Fibroblast of mammary gland (primary cell): ENCODE measurements at places on chromosomes 1 and 21.

- DNase-seq: peak; percentile 11
These were observed 1077.3 kb downstream of the KCNT2 start for GRCh38 chr1:195530961-195531360.

DNA sequence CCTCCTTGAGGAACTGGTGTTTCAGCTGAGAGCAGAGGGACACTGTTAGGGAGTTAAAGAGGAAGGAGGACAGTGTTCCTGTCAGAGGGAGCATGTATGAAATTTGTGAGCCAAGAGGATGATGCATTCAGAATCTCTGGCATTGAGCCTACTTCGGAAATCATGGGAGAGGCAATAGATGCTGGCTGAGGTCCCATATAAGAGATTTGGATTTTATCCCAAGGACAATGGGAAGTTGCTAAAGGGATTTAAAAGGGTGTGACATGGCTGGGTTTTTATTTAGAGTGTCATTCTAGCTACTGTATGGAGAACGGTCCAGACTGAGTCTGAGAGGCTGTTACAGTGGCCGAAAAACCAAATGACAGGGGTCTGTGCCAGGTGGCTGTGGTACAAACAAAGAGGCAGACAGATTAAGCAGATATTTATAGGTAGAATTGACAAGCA is 403.2 kb upstream of the B3GALT2 start:
- DNase-seq: peak; percentile 30

- peak; percentile 51 for DNase-seq
These were observed 11.3 kb upstream of the MAP10 start for GRCh38 chr1:232793944-232794343.

GRCh38 chr21:42614396-42614795 is 39.0 kb upstream of the PDE9A start:
- no peak for DNase-seq

- DNase-seq: no peak
These were observed 5.3 kb downstream of the RXFP4 start for GRCh38 chr1:155946633-155947219.

DNA sequence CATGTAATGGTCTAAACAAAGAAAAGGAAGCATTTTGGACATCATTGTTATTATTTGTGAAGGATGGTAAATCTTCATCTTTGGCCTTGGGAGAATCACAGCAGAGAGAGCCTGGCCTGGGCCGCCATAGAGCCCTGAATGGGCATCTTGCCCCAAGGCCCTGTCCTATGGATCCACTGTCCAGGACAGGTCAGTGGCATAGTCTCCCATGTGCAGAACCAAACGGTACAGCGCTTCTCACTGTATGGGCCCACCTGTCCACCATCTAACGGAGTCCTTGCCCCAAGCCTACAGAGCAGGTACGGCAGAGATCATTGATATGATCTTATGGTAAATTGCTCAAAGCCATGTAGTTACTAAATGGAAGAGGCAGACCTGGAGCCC is 185.7 kb downstream of the FOXD2 start:
- no peak for DNase-seq

DNA sequence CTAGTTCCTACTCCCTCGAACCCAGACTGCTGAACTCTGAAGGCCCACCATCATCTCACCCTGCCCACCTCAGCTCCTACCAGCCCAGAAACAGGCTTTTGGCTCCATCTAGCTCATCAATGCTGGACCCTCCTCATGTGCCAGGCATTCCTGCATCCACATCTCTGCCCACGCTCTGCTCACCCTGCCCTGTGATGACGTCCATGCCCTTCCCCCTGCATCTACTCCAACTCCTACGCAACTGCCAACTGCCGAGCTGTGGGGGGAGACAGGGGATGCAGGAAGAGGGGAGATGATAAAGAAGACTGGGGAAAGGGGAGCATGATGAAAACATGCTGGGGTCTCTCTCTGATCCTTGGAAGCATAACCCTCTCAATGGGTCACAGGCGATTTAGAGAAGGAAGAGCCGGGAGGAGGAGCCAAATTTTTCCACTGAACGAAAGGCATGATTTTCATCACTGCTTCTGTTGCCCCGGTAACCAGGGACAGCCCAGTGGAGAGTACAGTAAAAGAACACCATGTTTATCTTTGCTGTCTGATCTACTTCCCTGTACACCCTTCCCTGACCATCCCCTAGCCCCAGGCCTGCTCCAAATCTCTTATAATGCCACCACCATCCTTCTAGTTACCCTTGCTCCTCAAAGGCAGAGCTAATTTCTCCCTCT is 44.3 kb downstream of the CD34 start:
- DNase-seq: peak; percentile 66

DNA sequence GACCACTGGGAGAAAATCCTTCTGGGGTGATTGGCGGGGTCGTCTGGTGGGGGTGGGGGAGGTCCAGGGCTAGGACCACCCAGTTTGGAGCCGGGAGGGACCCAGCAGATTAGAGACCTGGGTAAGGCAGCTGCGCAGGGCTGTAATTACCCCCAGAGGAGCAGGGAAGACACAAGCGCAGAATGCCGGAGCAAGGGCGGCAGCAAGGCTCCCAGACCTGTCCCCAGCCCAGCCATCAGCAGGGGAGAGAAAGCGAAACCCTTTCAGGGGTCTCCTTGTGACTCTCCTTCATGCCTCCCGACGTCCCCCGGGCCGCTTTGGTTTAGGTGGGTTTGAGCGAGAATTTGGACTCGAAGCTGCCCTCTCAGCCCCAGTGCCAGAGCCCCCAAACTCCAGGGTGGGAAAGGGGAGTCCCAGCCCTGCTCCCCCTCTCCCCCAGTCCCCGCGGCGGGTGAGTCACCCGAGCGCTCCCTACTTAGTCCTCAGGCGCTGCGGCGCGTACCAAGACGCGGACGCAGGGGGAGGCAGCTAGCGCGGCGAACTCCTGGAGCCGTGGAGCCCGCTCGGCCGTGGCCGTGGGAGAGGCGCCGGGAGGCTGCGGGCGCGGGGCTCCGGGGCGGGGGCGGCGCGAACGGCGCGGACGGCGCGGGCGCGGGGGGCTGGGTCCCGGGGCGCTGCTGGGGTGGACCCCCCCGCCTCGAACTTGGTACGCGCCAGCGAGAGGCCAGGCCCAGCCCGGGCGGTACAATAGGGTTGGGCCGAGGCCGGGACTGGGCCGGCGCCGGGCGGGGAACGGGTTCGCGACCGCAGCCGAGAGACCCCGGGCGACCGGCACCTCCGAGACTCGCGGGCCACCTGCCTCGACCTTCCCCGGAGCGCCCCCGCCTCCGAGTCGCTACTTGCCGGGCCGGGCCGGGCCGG is at the start of gene MAP7D1:
MAP7D1 (plus strand) TSS at position 753 of the 921 bp plus-strand sequence. CDS start 258 bp downstream, outside the sequence.
- peak; percentile 80 for DNase-seq

- no peak for DNase-seq
These were observed 28.3 kb downstream of the ALPL start for GRCh38 chr1:21537511-21537931.

DNA sequence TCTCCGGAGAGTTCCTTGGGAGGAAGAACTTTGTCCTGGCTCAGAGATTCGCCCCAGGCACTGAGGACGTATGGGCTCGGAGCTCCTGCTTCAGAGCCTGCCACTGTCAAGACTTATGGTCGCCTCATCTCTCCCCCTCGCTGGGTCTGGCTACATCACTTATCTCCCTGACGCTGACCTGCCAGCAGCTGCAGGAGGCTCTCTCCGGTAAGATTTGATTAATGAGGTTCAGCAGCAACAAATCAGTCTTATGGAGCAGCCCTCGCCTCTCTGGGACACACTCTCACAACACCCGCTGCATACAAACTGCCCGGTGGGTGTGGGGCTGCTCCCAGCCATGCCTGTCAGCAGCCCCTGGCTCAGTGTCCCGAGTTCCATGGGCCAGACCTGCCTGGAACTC is 297.8 kb downstream of the RRAGC start:
- no peak for DNase-seq

- DNase-seq: no peak
These were observed 876.1 kb upstream of the B3GALT2 start for GRCh38 chr1:194062526-194062925.

DNA sequence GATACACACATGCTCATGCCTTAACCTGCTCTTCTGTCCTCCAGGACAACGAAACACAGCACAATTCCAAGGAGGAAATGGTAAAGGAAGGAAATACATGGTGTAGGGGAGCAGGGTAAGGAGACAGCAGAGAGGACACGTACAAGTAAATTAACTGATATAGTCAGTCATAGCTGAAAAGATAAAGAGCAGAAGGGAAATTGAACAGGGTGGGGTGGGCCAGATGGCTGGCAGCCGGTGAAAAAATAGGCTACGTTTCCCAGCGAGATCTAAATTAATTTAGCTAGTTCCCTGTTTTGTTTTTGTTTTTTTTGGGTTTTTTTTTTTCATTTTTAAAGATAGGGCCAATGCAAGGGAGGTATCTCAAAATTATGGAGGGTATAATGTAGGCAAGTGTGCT is 109.2 kb downstream of the FAM78B start:
- no peak for DNase-seq

- DNase-seq: no peak
These were observed 1214.9 kb downstream of the PLA2G4A start for GRCh38 chr1:188043536-188044245.

DNA sequence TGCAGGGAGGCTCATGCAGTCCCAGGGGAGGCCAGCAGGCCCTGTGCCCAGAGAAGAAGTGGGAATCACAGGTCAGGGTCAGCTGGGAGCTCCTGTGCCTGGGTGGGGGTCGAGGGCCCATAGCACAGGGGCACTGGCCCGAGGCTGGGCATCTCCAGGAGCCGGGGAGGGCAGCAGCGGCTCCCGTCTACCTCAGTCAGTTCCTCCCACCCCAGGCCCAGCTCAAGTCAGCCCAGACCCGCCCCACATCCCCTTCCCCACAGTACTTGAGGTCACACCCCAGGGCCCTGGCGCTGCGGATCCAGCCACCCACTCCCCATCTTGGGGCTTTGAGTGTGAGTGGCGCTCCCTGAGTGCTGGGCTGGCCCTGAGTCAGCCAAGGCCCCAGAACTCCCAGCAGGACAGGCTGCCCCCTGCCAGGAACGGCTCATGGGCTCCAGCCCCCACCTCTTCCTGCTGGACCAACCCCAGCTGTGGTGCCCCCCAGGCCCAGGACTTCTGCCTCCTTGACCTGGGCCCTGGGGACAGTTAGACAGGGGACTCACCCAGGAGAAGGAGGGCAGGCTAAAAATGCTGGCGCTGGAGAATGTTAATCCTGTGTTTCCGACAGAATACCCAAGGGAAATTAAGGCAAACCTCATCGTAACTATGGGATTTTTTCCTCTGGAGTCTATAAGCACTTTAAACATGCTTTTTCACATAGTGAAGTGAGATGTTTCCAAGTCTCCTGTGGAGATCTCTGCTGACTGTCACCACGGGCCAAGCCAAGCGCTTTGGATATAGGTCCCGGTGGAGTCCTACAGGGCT is 68.8 kb upstream of the COL6A1 start:
- no peak for DNase-seq

DNA sequence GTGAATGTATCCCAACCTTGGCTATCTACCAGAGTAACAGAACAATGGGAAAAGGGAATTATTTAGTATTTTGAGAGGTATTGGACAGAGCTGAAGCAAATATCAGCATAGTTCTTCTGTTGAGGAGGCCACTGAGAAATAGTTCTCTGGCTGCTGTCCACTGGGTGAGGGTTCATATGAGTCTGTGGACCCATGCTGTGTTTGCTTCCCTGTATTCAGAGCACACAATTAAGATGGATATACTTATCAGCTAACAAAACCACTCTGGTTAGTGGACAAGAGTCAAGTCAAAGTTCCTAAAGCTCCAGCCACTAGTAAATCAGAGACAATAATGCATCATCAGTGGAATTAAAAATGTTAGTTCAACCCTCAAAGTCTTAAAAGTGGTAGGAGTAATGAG is 66.1 kb downstream of the RGS18 start:
- no peak for DNase-seq

- no peak for DNase-seq
These were observed 27.9 kb upstream of the ABCG1 start for GRCh38 chr21:42191064-42191463.

GRCh38 chr1:155324717-155325602 is 4.3 kb downstream of the RUSC1 start:
- peak; percentile 45 for DNase-seq

DNA sequence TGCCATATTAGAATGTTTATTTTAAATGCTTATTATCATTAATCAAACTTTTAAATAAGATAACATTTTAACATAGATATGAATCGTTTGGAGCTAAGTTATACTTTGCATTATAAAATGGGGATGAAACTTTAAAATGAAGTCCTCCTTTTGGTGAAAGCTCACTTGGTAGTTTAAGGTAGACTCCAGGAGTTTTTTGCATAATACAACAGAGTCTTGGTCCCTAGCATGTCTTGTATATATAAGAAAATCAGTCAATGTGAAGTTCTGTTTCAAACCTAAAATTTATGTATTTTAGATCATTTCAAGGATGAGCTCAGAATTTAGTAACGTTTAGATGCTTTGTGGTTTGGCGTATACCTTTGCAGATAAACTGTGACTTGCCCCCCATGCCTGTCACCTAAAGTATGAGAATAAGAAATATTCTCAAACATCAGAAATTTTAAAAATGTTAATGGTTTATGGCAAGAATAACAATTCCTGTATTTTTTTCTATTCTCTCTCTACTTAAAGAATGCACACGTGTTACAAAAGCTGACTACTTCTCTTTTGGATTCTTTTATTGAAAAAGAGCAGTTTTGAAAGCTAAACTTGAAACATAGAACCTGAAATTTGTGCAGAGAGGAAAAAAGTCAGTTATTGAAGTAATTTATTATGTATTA is 3.8 kb downstream of the NFIA start:
- no peak for DNase-seq

- peak; percentile 12 for DNase-seq
These were observed 20.6 kb downstream of the COL6A2 start for GRCh38 chr21:46118316-46119143.

- DNase-seq: no peak
These were observed 151.6 kb downstream of the KCNJ6 start for GRCh38 chr21:37764691-37765090.

GRCh38 chr1:112674986-112675727 is 698 bp downstream of the MOV10 start:
- DNase-seq: peak; percentile 7

- no peak for DNase-seq
These were observed 19.7 kb upstream of the ATP1B1 start for GRCh38 chr1:169086603-169087455.

GRCh38 chr1:183764981-183765380 is 39.9 kb upstream of the RGL1 start:
- peak; percentile 45 for DNase-seq

- DNase-seq: peak; percentile 67
These were observed 205.5 kb downstream of the PTBP2 start for GRCh38 chr1:96927125-96927524.

GRCh38 chr1:173009597-173009996 is 41.1 kb downstream of the TNFSF18 start:
- DNase-seq: peak; percentile 17

GRCh38 chr1:211742889-211743529 is 67.6 kb upstream of the NEK2 start:
- no peak for DNase-seq

GRCh38 chr1:181139631-181140061 is 51.1 kb downstream of the IER5 start:
- DNase-seq: peak; percentile 82
